ENCODE measurements at places on chromosomes 2 and 18. TPM values are rescaled to one million over a fixed set of nuclear protein-coding genes. Genes with fewer than 3 reads are reported as not detected.

NTSR2 gene
- not detected for total RNA-seq

ANKZF1 gene
- total RNA-seq = 15.4 TPM

CYP26B1 gene
- total RNA-seq = 2.9 TPM

IL36A gene
- total RNA-seq = not detected

TUBB8B gene
- not detected for total RNA-seq

PRKAG3 gene
- total RNA-seq = 4.1 TPM

SLC30A3 gene
- total RNA-seq = 0.38 TPM

ARL6IP6 gene
- 6.6 TPM for total RNA-seq

TWSG1 gene
- total RNA-seq = 82.0 TPM

CD8A gene
- not detected for total RNA-seq

CCDC88A gene
- total RNA-seq = 30.4 TPM

OLA1 gene
- total RNA-seq = 57.9 TPM

EN1 gene
- total RNA-seq = 0.08 TPM

POTEE gene
- under 0.01 TPM for total RNA-seq

KCNK3 gene
- total RNA-seq = 1.1 TPM

CCNT2 gene
- 20.2 TPM for total RNA-seq

SP140L gene
- total RNA-seq = 5.4 TPM

SPATA3 gene
- total RNA-seq = not detected

PKP4 gene
- 25.8 TPM for total RNA-seq

SAG gene
- total RNA-seq = not detected

TMEM150A gene
- total RNA-seq = 11.0 TPM

ALKAL2 gene
- total RNA-seq = not detected

MAB21L4 gene
- not detected for total RNA-seq

VWA3B gene
- total RNA-seq = not detected

UGT1A6 gene
- total RNA-seq = not detected

ZNF638 gene
- 118 TPM for total RNA-seq

CSRNP3 gene
- total RNA-seq = 2.1 TPM

ATP6V1C2 gene
- not detected for total RNA-seq

DYSF gene
- 2.5 TPM for total RNA-seq

PSMA8 gene
- total RNA-seq = not detected

SIX3 gene
- not detected for total RNA-seq

LIPG gene
- total RNA-seq = 33.1 TPM

PDE11A gene
- total RNA-seq = not detected

SLC25A12 gene
- 13.2 TPM for total RNA-seq

PCARE gene
- total RNA-seq = not detected

HNMT gene
- 16.8 TPM for total RNA-seq

RAB17 gene
- 0.45 TPM for total RNA-seq

NT5C1B gene
- not detected for total RNA-seq

GALNT3 gene
- 0.08 TPM for total RNA-seq

SRD5A2 gene
- not detected for total RNA-seq

GAREM1 gene
- total RNA-seq = 2.7 TPM

MALL gene
- 10.2 TPM for total RNA-seq

ESPNL gene
- 0.35 TPM for total RNA-seq

KCNIP3 gene
- 2.9 TPM for total RNA-seq

IMMT gene
- total RNA-seq = 50.3 TPM

IL36G gene
- total RNA-seq = not detected

OTOS gene
- total RNA-seq = not detected

COBLL1 gene
- total RNA-seq = 2.2 TPM

RUFY4 gene
- 0.08 TPM for total RNA-seq

AMER3 gene
- total RNA-seq = not detected

CLEC4F gene
- total RNA-seq = not detected

LYPD1 gene
- total RNA-seq = 256 TPM

XDH gene
- 0.12 TPM for total RNA-seq

DCC gene
- total RNA-seq = not detected

LRP2 gene
- total RNA-seq = not detected

NDUFS1 gene
- total RNA-seq = 125 TPM
